Activated CD4-positive, alpha-beta memory T cell treated with anti-CD3 and anti-CD28 coated beads for 36 hours (primary cell): ENCODE measurements at places on chromosomes 4 and X. TPM values are rescaled to one million over a fixed set of nuclear protein-coding genes. Genes with fewer than 3 reads are reported as not detected.

The SCRG1 gene
- total RNA-seq, result not detected

The MFAP3L gene
- total RNA-seq, result 1.2 TPM

The PCDH7 gene
- not detected for total RNA-seq

The SSX2 gene
- not detected for total RNA-seq

The TACC3 gene
- total RNA-seq, result 194 TPM

The SPANXA1 gene
- total RNA-seq, result not detected

The XKRX gene
- total RNA-seq, result 0.45 TPM

The KIT gene
- not detected for total RNA-seq

The SPANXA2 gene
- total RNA-seq, result not detected

- H3K27ac ChIP-seq, result no peak overlapping the region
- no peak overlapping the region for H3K4me3 ChIP-seq
- peaks cover 2% of the 10 kb centered on the region for H3K36me3 ChIP-seq
- H3K27me3 ChIP-seq, result no peaks in the 10 kb centered on the region
- H3K4me1 ChIP-seq, result peaks cover 30% of the 10 kb centered on the region
Observed at GRCh38 chrX:41858161-41858775, 65.1 kb downstream of the CASK start.

DNA sequence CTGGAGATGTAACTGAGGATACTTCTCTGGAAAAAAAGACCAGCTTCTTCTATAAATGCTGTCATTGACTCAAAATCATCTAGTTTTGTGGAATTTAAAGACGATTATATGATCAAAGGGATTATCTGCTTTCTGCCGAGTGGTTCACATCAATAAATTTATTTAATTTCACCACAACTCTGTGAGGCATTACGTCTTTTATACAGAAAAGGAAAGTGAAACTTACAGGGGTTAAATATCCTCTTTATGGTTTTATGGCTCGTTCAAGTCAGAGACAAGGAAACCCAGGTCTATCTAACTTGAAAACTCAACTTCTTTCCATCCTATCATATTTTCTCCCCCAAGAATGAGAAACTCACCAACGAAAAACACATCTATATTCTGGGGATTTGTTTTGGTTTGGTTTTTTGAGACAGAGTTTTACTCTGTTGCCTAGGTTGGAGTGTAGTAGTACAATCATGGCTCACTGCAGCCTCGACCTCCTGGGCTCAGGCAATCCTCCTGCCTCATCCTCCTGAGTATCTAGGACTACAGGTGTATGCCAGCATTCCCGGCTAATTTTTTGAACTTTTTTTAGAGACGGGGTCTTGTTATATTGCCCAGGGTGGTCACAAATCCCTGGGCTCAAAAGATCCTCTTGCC, 377.9 kb upstream of the EMCN start:
- peak overlapping the region; percentile 70 for H3K4me3 ChIP-seq
- H3K36me3 ChIP-seq, result peaks cover 3% of the 10 kb centered on the region
- H3K4me1 ChIP-seq, result peaks cover 14% of the 10 kb centered on the region
- DNase-seq, result no peak

DNA sequence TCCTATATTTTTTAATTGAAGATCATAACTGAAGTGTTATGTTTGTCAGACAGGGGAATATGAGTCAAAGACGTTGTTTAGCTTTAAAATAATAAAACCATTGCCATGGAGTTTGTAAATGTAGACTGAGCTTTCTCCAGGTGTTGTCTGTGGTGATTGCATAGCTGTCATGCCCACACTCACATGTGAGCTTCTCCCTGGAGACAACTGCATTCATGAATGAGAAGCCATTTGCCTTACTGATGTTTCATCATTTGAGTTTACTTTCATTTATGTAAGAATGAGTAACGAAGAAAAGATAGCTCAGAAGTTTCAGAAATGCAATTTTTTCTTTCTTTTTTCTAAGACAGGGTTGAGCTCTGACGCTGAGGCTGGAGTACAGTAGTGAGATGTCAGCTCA, 339.1 kb downstream of the GALNTL6 start:
- no peak overlapping the region for H3K27ac ChIP-seq
- H3K27me3 ChIP-seq, result no peaks in the 10 kb centered on the region
- H3K4me1 ChIP-seq, result no peaks in the 10 kb centered on the region
- H3K4me3 ChIP-seq, result no peak overlapping the region
- DNase-seq, result no peak
